Mucosa of descending colon (tissue), 3 donors: ENCODE measurements at places on chromosomes 4 and X. TPM values are rescaled to one million over a fixed set of nuclear protein-coding genes. Genes with fewer than 3 reads are reported as not detected.

DNA sequence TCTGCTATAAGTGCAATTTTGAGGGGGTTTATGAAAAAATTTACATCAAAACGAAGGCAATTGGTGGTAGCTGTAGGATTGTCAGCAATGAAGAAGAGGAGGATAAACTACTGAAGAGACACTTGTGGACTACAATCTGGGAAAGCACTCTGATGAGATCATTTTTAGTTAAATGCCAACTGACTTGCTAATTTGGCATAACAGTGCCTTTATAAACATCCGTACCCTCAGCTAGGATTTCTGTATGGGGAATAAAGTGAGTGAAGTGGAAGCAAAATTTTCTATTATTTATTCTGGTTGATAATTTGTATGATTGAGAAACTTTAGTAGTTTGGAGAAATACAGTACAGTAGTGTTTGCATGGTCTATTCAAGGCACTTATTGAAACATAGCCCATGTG is 11.2 kb upstream of the GNRHR start:
- DNase-seq, result no peak

- DNase-seq, result no peak
These were observed 42.8 kb upstream of the GPM6B start for GRCh38 chrX:13859724-13860123.

GRCh38 chr4:113957956-113958355 is 21.5 kb downstream of the ARSJ start:
- no peak for DNase-seq

GRCh38 chr4:154961263-154961662 is 180.2 kb downstream of the RBM46 start:
- no peak for DNase-seq

DNA sequence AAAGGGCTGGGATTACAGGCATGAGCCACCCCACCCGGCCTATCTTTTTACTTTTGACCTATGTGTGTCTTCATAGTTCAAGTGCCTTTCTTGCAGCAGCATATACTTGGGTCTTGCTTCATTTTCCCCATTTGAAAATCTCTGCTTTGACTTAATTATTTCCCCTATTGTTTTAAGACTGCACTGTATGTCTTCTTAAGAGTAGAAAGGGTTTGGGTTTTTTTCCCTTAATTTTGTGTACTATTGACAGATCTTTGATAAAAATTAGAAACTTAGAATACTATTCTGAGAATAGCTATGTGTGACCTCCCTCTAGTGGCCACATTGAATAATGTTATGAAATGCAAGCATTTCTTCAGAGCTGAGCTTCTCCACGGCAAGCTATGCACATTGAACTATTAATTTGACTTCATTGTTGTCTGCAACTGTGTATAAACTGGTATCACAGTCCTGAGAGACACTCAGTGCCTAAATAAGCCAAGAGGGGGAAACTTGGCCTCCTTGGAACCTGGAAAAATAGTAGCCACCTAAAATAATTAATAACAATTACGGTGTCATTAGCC is 8.7 kb upstream of the SLC25A4 start:
- no peak for DNase-seq

- DNase-seq, result no peak
These were observed 187.0 kb upstream of the S100G start for GRCh38 chrX:16462912-16463311.

SYN1 gene
- total RNA-seq, result 0.78 TPM

PHOX2B gene
- 0.55 TPM for total RNA-seq
